Muscle of arm (tissue), 14 donors: ENCODE measurements at places on chromosomes 3 and 15. TPM values are rescaled to one million over a fixed set of nuclear protein-coding genes. Genes with fewer than 3 reads are reported as not detected.

DNA sequence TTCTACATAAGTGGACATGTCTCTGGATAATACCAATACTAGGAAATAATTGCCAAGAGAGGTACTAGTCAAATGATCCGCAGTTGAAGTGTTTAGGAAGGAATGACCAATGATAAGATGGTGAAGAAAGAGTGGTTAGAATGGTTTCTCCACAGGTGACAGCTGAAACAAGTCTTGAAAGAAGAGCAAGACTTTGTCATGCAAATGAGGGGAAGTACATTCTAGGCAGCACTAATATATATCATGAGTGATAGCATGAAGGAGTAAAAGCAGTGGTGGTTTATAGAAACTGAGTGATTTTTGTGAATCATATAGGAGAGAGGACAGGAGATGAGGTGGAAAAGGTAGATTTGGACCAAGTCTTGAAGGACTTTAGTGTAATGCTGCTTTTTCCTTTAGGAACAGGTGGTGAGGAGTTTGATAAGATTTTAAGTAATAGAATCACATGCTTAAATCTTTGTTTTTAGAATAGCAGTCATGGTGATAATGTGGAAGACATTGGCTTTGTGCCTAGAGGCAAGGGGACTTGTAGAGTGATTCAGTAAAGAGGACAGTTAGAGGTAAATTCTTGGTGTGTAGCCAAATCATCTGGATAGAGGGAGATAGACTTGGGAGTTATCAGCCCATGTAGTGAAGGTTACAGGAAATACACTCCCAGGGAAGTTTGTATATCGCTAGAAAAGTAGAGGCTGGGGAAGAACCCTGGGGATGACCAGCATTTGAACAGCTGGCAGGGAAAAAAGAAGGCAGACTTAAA lies 31.9 kb downstream of the SLMAP start:
- DNase-seq, result no peak

DNA sequence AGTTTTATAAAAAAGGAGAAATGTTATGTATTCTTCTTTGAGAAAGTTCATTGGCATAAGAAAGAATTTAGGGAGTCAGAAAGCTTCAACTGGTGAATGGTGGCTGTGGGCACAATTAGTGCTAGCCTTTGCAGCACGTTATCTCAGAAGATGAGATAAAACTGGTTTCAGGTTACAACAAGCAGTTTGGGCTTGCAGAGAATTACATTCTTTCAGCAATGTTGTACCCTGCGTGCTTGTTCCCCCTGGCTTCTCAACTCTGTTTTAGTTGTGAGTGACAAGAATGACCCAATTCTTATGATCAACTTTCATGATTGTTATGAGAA lies 31.6 kb upstream of the ACP3 start:
- DNase-seq, result no peak

GRCh38 chr15:88664151-88664778 lies 25.4 kb downstream of the ISG20 start:
- no peak for DNase-seq

DNA sequence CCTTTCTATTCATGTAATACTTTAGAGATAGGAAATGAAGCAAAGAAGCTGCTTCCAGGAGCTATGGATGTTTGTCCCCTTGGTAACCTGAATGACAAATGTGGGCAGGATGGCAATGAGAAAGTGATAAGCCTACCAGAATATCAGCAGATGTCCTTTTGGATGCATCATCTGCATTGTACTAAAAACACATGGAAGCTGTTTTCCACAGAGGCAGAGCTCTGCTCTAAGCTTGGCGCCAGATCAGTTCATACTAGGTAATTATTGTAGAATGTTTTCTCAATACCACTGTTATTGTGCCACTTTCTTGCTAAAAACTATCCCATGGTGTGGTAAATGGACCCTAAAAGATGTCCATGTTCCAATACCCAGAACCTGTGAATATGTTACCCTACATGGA lies 100.2 kb downstream of the DTWD1 start:
- DNase-seq, result no peak

DNA sequence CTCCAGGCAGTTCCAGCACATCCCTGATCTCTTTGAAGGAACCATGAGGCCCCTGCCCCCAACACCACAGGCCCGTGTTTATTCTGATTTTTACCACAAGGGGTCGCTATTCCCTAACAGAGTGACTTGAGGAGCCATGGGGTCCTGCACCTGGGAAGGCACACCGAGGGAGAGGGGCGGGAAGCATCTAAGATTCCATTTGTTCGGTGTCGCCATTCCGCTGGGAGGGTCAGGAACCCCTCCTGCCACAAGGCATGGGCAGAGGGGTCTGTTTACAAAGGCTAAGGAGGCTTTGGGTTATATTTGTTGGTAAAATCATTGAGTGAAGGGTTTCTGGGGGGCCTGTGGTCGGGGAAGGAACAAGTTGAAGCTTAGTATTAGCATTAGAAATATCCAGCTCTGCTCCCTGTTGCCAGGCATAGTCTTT lies 77.1 kb downstream of the WDR76 start:
- DNase-seq, result peak; percentile 61

- DNase-seq, result no peak
These were observed 25.4 kb downstream of the TMEM44 start for GRCh38 chr3:194607592-194608389.

- no peak for DNase-seq
These were observed 969.6 kb upstream of the ALCAM start for GRCh38 chr3:104396974-104397669.

- DNase-seq, result no peak
These were observed 48.5 kb upstream of the LMCD1 start for GRCh38 chr3:8453153-8453552.

DNA sequence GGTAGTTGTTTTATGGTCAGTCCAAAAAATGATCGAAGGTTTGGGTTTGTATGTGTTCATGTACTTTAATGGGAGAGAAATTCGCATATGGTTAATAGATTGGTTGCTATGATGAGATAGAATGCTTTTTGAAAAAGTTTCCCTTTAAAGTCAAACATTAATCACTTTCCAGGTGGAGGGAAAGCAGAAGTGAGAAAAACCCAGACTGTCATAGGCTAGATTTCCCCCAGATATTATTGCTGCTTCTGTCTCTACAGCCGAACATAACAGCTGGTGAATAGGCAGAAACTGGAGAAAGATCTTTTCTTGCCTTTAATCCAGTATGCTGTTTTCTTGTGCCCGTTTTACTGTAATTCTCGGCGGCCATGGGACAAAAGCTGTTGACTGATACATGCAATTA lies 287.6 kb downstream of the SOX2 start:
- DNase-seq, result no peak

DNA sequence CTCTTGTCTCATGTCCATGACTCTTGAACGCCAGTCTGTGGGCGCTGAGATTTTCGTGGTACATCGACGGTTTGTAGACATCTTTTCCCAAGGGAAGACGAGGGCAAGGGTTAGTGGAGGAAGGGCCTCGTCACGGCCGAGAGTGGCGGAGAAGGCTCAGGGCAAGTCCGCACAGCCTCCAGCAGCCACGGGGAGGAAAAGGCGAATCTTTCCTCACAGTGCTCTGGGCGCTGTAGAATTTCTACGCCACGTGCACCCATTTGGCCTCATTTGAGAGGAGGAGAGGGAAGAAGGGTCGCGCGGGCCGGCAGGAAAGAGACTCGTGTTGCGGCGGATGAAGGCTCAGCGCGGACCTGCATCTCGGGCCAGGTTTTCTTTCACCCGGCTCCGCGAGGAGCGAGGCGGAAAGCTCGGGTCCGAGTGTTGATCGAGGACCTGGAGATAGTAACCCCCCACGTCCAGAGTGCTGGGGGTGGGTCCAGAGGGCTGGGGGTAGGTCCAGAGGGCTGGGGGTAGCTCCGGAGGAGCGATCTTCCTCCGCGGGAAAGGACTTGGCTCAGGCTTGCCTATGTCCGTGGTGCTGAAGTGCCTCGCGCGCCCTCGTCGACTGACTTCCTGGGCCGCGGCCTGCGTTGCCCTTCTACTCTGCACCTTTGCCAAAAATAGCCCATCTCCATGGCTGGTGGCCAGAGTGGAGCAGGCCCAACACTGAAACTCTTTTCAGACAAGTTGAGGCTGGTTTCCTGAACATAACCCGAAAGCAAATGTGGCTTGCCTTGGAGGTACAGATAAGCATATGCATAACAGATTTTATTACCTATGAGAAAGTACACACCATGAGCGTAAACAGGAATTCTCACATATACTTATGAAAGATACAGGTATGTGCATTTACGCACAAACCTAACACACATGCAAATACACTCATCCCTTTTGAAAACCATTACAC lies 1.1 kb downstream of the SLC35G2 start:
- peak; percentile 43 for DNase-seq

DNA sequence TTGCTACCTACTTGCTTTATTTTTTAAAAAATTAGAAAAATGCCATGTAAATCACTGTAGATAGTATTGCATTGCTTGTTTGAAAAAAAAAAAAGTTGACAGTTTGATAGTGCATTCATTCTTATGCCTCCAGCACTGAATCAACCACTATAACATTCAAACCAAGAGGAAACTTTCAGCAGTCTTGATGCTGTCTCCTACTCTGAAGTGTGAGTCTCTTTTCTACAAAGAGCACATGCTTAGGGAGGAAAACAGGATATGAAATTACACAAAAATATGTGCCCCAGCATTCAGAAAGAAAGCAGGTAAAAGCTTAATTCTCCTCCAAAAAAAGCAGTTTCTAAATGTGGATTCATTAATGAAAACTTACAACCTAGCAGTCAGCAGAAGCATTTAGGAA lies 78.3 kb downstream of the ZBTB20 start:
- no peak for DNase-seq

- no peak for DNase-seq
These were observed 692.7 kb upstream of the ALCAM start for GRCh38 chr3:104673981-104674380.

DNA sequence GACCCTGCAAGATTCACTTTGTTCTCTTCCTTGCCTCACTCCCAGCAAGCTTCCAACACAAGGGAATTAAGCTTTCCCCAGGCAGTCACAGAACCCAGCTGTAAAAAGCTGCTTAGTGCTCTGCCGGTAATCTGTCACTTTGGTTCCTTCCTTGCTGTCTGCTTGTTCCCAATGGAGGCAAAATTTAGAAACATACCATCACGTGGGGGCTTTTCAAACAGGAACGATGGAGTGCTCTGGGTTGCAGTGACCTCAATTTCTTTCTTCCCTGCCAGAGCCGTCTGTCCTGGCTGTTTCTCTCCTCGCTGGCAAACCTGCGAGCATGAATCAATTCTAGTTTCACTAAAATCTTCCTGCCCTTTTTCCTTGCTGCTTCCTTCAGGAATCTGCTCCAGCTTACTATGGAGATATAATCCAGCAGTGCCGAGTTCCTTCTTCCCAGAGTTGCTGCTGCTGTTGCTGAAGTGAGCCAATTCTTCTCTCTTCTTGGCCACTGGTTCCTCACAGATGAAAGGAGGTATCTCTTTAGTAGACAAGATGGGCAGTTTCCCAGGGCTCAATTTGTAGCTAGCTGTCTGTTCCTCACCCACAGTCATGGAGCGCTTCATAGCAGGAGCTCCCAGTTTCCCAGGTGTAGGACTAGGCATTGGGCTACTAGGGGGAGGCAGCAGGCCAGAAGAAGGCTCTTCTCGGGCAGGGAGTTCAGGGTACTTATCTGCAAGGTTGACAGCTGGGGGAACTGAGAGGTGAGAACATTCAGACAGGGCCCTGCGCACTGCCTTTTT lies 88.1 kb downstream of the DHX30 start:
- peak; percentile 48 for DNase-seq

DNA sequence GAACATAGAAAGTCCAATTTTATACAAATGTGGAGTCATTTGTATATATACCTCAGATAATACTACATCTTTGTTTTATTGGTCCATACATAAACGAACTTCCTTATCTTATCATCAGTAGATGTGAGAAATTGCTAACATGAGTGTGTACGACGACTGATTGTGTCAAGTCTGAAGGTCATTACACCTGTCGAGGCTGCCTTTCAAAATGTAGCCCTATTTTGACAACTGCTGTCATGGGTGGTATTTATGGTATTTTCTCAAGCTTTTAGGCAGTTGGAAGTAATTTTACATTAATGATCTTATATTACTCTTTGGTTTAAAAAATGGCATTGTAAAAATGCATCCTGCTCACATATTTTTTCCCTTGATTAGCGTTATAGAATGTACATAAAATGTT lies 183.7 kb upstream of the DNAJC19 start:
- DNase-seq, result no peak

DNA sequence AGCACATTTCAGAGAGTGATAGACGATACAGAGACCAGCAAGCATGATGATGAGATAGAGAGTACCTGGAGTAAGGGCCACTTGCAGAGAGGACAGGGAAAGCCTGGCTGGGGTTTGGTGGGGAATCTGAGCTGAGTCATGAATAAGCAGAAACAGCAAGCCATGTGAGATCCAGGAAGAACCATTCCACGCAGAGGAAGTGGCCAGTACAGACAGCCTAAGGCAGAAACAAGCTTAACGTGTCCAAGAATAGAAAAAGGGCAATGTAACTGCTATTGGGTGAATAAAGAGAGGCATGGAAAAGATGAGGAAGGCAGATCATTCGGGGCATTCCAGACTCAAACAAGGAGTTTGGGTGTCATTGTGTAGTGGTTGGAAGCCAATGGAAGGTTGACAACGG lies 816.3 kb upstream of the CFAP20DC start:
- DNase-seq, result no peak

DNA sequence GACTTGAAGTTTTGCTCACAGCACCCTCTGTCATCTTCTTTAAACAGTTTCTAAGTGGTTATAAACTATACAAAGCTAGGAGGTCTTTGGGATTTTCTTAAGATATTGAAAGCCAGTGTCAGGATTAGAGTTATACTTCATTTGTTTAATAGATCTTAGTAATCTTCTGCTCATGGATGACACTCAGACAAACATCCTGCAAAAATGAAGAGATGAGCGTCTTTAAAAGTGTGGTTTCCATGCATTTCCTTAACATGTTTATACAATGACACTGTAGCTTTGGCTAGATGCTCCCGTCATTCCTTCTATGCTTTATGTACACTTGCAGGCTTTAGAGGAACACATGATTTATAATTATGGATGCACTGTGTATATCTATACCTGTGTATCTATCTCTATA lies 182.2 kb downstream of the NAALADL2 start:
- no peak for DNase-seq

- no peak for DNase-seq
These were observed 37.6 kb upstream of the WDR49 start for GRCh38 chr3:167691366-167691765.

- DNase-seq, result no peak
These were observed 90.9 kb downstream of the STRIT1 start for GRCh38 chr3:155202626-155203025.

The CX3CR1 gene
- 3.9 TPM for polyA plus RNA-seq

The GPR27 gene
- polyA plus RNA-seq, result 2.7 TPM

The GUCA1C gene
- not detected for polyA plus RNA-seq

The DNAH1 gene
- 7.2 TPM for polyA plus RNA-seq

The SPINK8 gene
- polyA plus RNA-seq, result not detected

The STRA6 gene
- 0.97 TPM for polyA plus RNA-seq

The ACAN gene
- polyA plus RNA-seq, result 11.5 TPM

The IGDCC3 gene
- 2.1 TPM for polyA plus RNA-seq
